AG09309 (cell line): ENCODE measurements at places on chromosomes 3 and 15.

DNA sequence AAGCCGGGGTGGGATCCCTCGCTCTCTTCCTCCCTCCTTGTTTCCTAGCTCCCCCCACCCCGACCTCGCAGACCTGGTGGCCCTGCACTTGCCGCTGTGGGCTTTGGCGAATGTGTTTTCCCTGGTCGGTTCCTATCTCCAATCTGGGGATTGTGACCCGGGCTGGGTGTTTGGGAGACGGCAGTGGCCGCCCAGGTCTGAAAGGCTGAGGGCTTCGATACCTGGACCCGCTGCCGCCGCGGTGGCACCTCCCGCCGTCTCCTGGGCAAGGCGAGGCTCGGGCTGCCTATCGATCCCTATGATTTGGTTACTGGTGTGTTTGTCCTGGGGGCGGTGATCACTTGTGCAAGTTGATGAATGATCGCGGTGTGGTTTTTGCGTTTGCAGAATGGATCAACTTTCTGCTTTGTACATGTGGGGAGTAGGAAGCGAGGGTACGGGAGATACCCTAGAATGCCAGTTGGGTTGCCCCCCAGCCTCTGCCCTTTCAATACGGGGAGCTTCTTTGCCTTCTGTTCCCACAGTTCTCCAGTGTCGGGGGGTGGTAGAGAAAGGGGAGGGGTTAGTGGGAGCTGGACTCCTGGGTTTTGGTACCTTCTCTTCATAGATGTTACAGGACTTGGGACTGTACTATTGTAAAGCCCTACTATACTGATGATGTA lies 3.0 kb downstream of the BBX start:
- DNase-seq: no peak

DNA sequence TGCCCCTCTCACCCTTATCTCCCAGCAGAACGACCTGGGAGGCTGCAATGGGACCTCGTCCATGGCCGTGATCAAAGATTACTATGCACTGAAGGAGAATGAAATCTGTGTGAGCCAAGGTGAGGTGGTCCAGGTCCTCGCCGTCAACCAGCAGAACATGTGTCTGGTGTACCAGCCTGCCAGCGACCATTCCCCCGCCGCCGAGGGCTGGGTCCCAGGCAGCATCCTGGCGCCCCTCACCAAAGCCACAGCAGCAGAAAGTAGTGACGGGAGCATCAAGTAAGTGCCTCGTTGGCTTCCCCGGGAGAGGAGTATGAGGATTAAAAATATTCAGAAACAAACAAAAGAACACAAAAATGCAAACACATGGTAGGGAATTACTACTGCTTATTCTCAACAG lies 55.9 kb upstream of the UMPS start:
- no peak for DNase-seq

GRCh38 chr3:32288819-32289218 lies 50.3 kb downstream of the CMTM8 start:
- DNase-seq: no peak

- DNase-seq: no peak
Measured at GRCh38 chr3:12287727-12288181, 1.1 kb upstream of the PPARG start.

DNA sequence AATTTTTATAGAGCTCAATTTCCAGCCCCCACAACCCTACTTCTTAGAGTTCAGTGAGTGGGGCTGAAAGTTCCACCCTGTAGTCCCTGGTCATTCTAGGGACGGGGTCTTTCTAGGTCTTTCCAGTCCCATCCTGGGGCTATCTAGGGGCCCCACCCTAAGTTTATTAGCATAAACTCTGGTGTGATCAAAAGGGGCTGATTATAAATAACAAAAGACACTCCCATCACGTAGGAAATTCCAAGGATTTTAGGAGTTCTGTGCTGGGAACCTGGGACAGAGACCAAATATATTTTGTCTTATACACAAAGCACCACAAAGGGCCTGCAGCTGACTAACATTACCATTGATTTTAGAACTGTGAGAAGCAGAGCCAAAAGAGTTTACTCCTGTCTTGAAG lies 41.9 kb downstream of the RAD54L2 start:
- no peak for DNase-seq

GRCh38 chr3:48528048-48528447 lies 24.1 kb upstream of the SHISA5 start:
- no peak for DNase-seq

DNA sequence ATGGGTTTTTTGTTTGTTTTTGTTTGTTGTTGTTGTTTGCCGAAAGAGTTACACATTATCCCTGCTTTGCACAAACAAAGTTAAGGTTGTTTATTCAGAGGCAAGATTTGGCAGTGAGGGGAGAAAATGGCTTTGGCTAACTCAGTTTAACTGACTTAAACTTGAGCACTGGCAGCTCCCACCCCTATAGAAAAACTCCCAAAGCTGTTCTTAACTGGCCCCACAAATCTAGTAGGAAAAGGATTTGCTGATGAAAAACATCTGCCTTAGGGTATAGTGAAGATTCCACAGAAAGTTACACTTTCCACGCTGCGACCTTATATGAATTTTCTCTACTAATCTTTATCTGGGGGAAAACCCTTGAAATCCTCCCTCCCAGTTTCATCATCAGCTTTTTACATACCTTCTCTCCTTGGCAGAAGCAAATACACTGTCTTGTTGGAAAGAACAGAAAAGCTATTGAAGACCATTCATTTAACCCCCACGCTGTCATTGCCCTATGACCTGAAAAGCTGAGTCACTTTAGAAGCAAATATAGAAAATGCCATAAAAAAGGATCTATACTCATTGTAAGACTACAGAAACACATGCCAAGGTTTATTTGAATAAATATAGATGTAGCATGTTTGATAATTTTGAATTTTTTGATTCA lies 551.7 kb downstream of the NR2F2 start:
- DNase-seq: no peak

GRCh38 chr3:104943974-104944373 lies 422.7 kb upstream of the ALCAM start:
- no peak for DNase-seq

- no peak for DNase-seq
Measured at GRCh38 chr3:194120789-194121770, 14.9 kb upstream of the HES1 start.

DNA sequence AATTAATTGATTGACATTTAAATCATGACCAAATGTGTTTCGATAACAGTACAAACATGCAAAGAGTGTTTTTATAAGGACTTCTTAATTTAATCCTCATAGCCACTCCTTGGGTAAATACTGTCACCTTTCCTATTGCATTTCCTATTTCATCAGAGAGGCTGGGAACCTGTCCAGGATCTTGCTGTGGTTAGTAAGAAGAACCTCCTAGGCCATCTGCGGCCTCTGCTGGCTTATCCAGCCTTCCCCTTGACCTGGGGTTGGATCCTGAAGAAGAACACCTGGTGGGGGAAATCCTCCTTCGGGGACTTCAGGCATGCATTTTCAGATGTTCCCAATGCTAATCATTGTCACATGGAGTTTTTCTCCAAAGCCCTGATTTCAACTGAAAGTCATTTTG lies 25.5 kb downstream of the GLDN start:
- DNase-seq: no peak

- no peak for DNase-seq
Measured at GRCh38 chr15:101657968-101658784, 6.0 kb upstream of the TM2D3 start.

- DNase-seq: no peak
Measured at GRCh38 chr3:53583161-53583690, 88.8 kb downstream of the CACNA1D start.

DNA sequence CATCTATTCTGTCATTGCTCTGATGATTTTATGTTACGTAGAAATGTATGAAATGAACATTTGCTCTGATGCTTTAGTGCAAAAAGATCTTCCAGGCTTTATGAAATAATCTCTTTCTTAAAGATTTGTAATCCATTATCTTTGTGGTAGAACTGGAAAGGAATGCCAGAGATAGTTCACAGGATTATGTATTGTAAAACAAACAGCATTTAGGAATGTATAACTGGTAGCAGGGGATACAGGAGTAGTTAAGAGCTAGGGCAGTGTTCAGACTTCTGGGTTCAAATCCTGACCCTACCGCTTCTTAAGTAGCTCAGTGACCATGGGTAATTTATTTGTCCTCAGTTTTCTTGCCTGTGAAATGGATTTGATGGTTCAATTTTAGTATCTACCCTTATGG lies 429.8 kb upstream of the TPM1 start:
- DNase-seq: no peak

GRCh38 chr3:58333206-58334012 lies 717 bp downstream of the PXK start:
- no peak for DNase-seq

DNA sequence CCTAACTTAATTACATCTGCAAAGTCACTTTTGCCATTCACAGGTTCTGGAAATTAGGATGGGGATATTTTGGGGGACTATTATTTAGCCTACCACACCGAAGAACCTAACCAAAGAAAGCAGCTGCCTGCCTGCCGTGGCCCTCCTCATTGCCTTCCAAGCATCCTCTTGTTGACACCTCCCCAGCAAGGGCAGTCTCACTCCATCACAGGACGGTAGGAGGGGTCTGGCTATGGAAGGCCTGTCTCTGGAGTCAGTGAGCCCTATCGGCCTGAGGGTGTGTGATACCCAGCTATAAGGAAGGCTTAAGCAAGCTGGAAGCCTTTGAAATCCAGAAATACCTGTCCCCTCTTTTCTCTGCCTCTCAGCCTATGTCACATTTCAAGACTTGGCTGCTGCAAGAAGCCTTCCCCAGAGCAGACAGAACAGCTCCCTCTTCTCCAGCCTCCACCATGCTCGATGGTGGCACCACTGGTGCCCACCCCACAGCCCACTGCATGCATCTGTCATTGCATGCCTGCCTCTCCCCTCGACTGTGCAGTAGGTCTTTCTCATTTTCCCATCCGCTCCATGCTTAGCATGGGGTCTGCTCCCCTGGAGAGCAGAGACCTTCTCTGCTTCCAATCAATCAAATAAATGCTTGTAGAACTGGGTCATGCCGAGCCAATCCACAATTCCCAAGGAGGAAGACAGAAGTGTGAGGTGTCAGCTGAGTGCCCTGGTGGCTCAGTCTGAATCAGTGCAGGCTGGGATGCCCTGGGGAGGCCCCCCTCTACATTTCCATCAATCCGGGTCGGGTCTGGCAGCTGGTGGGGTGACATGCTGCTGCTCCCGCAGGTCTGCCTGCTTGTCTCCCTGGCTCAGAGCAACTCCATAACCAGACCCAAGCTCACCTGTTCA lies 23.9 kb upstream of the LOXL1 start:
- no peak for DNase-seq

DNA sequence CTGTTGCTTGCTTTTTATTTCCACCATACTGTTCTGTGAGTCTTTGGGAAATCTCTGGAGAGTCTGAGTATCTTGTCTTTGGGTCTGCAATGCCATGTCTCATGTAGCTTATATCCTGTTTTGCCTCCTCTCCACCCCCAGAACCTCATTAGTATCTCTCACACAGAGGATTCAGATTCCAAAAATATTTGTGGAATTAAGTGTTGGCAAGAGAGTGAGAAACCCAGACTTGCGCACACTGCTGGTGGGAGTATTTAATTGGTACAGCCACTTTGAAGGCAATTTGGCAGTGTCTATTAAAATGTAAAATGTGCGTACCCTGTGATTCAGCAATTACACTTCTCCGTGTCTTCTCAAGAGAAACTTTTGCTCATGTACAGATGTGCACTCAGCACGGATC lies 68.6 kb downstream of the ZNF621 start:
- DNase-seq: no peak

DNA sequence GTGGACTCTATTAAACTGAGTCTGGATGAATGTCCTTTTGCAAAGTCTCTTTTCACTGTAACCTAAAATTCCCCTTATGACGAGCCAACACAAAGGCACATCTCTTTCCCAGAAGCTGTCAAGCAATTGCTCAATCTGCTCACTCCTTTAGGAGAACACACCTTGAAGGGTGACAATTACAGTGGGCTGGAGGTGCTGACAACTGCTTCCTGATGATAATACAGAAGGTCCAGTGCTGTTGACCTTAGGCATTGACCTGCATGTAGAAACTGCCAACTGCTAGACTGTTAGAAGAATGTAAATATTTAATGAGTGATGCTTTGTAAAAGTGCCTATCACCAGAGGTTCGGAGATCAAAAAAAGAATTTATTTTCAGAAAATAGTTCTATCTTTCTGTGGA lies 757.7 kb downstream of the GRM7 start:
- DNase-seq: no peak

DNA sequence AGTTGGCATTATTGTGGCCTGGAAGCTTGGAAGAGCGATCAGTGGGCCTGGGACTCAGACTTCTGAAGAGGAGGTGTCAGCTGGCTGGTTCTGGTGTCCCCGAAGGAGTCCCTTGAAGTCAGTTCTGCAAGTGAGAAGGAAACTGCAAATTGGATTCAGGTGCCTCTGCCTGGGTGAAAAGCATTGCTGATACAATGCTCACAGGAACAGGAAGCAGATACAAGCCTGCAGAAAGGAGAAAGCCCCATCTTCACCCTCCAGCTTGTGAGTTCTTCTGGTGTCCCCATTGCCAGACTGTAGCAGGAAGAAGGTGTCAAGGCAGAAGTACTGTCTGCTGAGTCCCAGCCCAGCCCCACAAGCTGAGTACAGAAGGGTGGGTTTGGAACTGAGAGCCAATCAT lies 271.3 kb downstream of the PLOD2 start:
- DNase-seq: no peak

DNA sequence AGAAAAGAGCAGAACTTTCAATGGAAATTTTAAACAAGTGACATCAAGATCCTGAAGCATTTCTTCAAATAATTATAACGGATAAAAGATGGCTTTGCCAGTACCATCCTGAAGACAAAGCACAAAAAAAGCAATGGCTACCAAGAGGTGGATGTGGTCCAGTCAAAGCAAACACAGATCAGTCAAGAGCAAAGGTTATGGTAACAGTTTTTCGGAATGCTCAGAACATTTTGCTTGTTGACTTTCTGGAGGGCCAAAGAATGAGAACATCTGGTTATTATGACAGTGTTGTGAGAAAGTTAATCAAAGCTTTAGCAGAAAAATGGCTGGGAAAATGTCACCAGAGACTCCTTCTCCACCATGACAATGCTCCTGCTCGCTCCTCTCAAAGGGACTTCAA lies 31.5 kb downstream of the FEM1B start:
- no peak for DNase-seq

DNA sequence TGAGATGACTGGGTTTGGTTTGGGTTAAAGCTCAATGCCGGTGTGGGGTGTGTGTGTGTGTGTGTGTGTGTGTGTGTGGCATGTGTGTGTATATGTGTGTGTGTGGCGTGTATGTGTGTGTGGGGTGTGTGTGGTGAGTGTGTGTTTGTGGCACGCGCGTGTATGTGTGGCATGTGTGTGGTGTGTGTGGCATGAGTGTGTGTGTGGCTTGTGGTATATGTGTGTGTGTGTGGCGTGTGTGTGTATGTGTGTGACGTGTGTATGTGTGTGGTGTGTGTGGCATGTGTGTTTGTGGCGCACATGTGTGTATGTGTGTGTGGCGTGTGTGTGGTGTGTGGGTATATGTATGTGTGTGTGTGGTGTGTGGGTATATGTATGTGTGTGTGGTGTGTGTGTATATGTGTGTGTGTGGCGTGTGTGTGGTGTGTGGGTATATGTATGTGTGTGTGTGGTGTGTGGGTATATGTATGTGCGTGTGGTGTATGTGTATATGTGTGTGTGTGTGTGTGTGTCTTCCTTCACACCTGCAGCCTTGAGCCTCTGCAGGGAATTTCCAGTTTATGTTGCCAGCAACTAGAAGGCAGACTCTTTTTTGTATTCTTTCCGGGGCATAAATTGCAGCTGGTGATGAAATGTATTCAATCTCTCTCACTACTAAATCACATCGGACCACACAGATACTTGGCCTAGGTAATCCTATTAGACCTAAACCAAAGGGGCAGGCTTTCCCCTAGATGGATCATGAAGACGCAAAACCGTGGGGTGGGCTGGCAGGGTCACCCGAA lies 34.8 kb downstream of the CHRD start:
- no peak for DNase-seq

GRCh38 chr15:80615783-80616391 lies 79.2 kb upstream of the ABHD17C start:
- DNase-seq: peak; percentile 64
